Stimulated activated CD8-positive, alpha-beta memory T cell treated with anti-CD3 and anti-CD28 coated beads, Interleukin-4, amount 100 ng/mL, for 48 hours (primary cell): ENCODE measurements at places on chromosomes 7 and 10.

- DNase-seq: no peak
Observed at GRCh38 chr10:76935941-76936613, 701.5 kb downstream of the KCNMA1 start.

GRCh38 chr10:86391236-86391840, 24.7 kb upstream of the GRID1 start:
- DNase-seq: no peak

- peak; percentile 9 for DNase-seq
Observed at GRCh38 chr7:44293561-44294324, 31.7 kb downstream of the CAMK2B start.

GRCh38 chr10:132202070-132202970, 15.6 kb downstream of the DPYSL4 start:
- DNase-seq: no peak

- DNase-seq: no peak
Observed at GRCh38 chr10:92967641-92968040, 93.0 kb upstream of the CYP26C1 start.
